ENCODE measurements at places on chromosomes 7 and 10. TPM values are rescaled to one million over a fixed set of nuclear protein-coding genes. Genes with fewer than 3 reads are reported as not detected.

LIPF gene
- total RNA-seq = not detected

GUSB gene
- total RNA-seq = 37.7 TPM

EBF3 gene
- 1.5 TPM for total RNA-seq

ELFN1 gene
- total RNA-seq = 0.38 TPM

PAX2 gene
- total RNA-seq = not detected

TFEC gene
- total RNA-seq = 0.89 TPM

BTBD16 gene
- total RNA-seq = not detected

CARD11 gene
- 3.2 TPM for total RNA-seq

PRDX3 gene
- total RNA-seq = 160 TPM

CNTNAP2 gene
- 0.25 TPM for total RNA-seq

SLC13A1 gene
- total RNA-seq = not detected

C10orf90 gene
- total RNA-seq = not detected

MYL7 gene
- total RNA-seq = not detected

C10orf105 gene
- total RNA-seq = not detected

AGR2 gene
- not detected for total RNA-seq

FRAT2 gene
- 10.1 TPM for total RNA-seq

PRF1 gene
- not detected for total RNA-seq

SFR1 gene
- 3.5 TPM for total RNA-seq

ATG9B gene
- total RNA-seq = under 0.01 TPM

KCNH2 gene
- total RNA-seq = 0.13 TPM

ADRB1 gene
- total RNA-seq = 7.2 TPM

HPSE2 gene
- not detected for total RNA-seq
